ENCODE measurements at places on chromosomes 4 and X.
A peak's percentile ranks its signal among the peaks of the same experiment; 100 is the strongest.

DNA sequence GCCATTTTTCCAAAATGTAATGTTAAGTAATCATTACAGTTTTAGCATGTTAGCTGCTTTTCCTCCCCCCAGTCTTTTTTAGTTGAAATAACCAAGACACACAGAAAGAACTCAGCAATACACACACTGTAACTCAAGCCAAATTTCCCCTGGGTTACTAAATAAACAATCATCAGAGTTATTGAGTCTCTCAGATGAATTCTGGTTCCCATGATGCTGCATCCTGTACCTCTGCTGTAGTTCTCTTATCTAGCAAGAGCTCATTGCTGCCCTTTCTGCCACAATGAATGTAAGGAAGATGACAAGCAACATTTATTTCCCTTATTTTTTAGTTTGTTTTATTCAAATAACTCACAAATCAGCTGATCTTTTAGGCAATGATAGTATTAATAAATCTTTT lies 185.1 kb downstream of the ARHGAP6 start:
- no peak for DNase-seq

DNA sequence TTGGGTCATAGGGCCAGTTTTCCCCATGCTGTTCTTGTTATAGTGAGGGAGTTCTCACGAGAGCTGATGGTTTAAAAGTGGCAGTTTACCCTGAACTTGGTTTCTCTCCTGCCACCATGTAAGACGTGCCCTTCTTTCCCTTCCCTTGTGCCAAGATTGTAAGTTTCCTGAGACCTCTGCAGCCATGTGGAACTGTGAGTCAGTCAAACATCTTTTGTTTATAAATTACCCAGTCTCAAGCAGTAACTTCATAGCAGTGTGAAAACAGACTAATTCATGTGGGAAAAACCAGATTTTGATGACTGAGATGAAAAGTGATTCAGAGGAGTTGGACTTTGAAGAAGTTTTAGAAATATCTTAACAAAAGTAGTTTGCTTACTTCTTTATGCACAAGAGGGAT lies 101.4 kb downstream of the ARHGAP10 start:
- DNase-seq, result no peak

- peak; percentile 12 for DNase-seq
These were observed 14.7 kb upstream of the SEC24D start for GRCh38 chr4:118850488-118851173.

- DNase-seq, result no peak
These were observed 82.9 kb upstream of the BANK1 start for GRCh38 chr4:101707596-101707995.

- DNase-seq, result no peak
These were observed 151.7 kb upstream of the HHIP start for GRCh38 chr4:144494280-144494679.

- no peak for DNase-seq
These were observed 80.3 kb upstream of the NOCT start for GRCh38 chr4:138935135-138935807.
